ENCODE measurements at places on chromosomes 2 and 18.
A peak's percentile ranks its signal among the peaks of the same experiment; 100 is the strongest.

DNA sequence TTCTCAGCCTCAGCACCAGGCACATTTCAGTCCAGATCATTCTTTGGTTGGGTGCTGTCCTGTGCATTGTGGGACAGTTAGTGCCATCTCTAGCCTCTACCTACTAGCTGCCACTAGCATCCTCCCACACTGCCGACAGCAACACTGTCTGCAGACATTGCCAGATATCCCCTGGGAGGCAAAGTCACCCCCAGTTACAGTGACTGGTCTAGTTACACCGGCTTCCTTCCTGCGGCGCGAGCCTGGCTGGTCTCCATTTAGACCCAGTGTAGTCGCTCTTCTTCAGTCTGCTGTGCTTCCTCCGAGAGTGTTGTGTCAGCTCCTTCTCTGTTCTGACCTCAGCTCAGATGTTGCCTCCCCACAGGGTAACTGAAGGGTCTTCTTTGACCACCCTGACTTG, 283.1 kb downstream of the PHLPP1 start:
- DNase-seq, result no peak

- DNase-seq, result no peak
Measured at GRCh38 chr2:183606718-183607085, 482.5 kb downstream of the NUP35 start.

DNA sequence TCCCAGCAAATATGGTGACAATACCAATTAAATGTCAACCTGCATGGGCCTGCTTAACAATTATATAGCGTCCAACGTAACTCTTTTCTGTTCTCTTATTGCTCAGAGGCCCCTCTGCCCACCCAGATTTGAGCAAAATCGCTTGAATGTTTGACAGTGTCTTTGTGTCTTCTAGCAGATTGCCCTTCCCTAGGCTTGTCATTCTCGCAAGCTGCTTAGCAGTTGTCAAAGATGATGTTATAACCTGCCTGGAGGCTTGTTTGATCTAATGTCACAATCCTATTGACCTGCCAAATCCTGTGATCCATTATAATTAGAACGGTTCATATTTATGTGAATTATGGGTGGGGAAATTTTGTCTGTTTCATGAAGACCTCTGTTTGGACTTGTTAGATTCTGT, 108.8 kb downstream of the FARSB start:
- no peak for DNase-seq

DNA sequence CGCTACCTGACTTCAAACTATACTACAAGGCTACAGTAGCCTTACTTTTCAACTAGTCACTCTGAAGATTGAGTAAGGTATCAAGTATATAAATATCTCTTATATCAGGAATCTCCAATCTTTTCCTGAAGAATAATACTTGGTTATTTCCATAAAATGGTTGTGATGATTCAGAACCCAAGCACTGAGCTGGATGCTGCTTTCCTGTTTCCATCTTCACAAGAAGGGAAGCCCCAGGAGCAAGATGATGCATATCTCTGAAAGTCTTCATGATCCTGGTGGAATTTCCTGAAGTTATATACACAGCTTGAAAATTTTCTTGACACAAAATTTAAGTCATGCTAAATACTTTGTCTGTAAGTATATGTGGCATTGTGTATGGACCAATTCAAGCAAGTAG, 243.9 kb upstream of the TANK start:
- DNase-seq, result no peak

DNA sequence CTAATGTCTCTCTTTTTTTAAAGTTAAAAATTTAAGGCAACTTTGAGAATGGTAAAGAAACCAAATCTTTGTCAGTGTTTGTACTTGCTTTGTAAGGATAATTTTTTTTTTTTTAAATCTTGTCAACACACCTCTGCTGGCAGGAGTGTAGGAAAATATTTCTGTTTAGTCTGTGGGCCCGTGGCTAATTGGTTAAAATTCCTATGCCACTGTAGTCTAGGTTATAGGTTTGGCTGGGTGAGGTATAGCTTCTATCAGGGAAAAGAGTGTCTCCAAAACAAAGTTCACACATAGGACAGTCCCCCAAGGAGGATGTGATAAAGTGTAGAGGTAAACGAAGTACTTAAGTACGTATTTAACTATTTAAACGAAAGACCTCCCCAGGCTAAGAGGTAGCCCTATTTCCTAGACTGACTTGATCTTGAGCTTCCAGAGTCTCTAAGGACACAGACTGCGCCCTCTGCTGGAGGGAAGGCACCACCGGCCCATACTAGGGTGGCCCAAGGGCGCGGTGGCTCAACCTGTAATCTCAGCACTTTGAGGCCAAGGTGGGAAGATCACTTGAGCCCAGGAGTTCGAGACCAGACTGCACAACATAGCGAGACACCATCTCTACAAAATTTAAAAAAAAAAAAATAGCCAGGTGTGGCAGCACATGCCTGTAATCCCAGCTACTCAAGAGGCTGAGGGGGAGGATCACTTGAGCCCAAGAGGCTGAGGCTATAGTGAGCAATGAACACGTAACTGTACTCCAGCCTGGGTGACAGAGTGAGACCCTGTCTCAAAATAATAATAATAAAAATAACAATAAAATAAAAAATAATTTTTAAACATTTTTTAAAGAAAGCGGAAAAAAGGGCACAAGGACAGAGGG, 8.9 kb downstream of the TEX44 start:
- DNase-seq, result peak; percentile 76

- DNase-seq, result no peak
Measured at GRCh38 chr18:44411976-44412375, 268.7 kb upstream of the SETBP1 start.

- DNase-seq, result no peak
Measured at GRCh38 chr2:101931402-101931801, 60.4 kb upstream of the IL1R2 start.

- DNase-seq, result no peak
Measured at GRCh38 chr2:101295895-101296294, 12.6 kb downstream of the RNF149 start.

GRCh38 chr2:72109291-72109690, 38.4 kb downstream of the CYP26B1 start:
- DNase-seq, result no peak
